ENCODE measurements at places on chromosomes 6 and 20.
A peak's percentile ranks its signal among the peaks of the same experiment; 100 is the strongest.

DNA sequence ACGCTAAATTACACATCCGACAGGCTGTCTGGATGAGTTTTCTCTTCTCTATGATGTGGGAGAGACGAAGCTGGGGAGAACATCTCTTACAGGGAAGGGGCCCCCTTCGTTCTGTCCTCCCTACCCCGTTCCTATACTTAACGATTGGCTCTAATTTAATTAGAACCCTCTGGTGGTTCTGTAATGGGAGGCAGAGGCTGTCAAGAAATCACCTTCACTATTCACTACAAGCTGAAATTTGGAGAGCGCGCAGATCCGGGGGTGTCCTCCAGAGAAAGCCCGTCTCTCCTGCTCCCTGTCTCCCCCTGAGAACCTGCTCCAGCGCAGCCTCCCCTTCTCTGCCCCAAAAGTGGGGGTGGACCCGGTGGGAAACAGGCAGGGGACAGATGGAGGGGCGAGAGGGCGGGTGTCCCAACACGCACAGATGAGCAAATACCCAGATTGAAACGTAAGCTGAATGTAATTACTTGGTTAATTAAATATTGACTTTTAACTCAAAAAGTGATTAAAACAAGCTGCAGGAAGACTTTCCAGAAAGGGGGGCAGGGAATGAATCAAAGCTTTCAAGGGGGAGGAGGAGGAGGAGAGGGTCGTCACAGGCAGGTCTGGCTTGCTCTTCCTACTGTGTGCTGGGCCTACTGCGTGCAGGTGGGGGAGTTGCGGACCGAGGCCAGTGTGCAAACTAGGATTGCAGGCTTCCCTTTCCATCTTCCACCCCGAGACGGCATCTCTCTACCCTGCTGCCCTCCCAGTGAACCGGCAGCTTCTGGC, 1.3 kb downstream of the SULF2 start:
- no peak for DNase-seq

DNA sequence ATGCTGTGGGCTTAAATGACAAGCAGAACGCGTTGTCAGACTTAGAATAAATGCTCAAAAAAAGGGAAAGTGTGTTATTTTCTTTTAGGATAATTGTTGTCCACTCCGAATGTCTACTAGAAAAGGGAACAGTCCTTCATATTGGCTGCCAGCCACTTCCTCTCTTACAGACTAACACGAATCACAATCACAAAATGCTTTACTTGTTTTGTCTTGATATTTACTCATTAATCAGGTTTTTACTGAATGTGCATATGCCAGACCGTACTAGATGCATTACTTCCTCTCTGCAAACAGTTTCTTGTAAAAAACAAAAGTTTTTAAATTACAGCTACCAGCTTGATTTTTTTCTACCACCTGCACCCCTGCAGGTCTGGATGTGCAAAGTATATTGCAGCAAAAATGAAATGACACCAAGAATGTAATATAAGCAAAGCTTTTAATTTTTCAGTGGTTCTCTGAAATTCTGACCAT, 821 bp downstream of the DHX35 start:
- no peak for DNase-seq

DNA sequence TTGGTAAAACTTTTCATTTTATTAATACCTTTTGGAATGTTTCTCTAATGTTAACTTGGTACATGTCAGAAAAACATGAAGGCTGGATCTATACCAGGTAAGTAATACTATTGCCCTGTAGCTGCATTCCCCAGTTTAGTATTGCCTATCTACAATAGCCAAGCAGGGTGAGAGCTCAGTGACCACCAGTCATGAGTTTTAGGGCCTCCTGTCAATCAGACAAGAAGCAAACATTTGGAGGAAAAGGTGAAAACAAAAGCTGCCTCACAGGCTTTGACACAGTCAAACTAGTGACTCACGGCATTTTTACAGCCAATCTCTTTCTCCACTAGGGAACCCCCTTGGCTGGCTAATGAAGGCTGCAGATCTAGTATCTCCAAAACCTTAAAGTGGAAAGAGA, 9.5 kb upstream of the CDC5L start:
- no peak for DNase-seq

GRCh38 chr20:5100684-5101347, 18.9 kb downstream of the PCNA start:
- peak; percentile 79 for DNase-seq

DNA sequence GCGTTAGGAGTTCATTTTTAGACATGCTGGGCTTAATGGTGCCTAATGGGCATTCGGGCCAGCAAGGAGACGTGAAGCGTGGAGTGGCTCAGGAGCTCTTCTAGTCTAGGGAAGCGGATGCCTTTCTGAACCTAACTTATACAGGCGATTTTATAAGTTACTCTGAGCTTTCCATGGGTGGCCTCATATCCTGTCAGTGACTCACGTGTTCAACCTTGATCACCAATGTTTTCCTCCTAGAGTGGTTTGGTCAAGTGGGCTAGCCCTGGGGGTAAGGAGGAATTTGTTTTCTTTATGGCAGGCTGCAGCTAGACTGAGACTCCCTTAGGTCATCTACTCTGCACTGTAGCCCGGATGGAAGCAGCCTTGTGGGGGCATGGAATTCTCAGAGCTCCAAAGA, 52.1 kb downstream of the PLAGL1 start:
- DNase-seq, result no peak

DNA sequence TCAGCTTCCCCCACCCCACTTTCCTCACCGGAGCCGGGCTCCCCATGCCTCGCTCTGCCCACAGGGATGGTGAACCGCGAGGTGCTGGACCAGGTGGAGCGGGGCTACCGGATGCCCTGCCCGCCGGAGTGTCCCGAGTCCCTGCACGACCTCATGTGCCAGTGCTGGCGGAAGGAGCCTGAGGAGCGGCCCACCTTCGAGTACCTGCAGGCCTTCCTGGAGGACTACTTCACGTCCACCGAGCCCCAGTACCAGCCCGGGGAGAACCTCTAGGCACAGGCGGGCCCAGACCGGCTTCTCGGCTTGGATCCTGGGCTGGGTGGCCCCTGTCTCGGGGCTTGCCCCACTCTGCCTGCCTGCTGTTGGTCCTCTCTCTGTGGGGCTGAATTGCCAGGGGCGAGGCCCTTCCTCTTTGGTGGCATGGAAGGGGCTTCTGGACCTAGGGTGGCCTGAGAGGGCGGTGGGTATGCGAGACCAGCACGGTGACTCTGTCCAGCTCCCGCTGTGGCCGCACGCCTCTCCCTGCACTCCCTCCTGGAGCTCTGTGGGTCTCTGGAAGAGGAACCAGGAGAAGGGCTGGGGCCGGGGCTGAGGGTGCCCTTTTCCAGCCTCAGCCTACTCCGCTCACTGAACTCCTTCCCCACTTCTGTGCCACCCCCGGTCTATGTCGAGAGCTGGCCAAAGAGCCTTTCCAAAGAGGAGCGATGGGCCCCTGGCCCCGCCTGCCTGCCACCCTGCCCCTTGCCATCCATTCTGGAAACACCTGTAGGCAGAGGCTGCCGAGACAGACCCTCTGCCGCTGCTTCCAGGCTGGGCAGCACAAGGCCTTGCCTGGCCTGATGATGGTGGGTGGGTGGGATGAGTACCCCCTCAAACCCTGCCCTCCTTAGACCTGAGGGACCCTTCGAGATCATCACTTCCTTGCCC, 57.4 kb downstream of the SRC start:
- no peak for DNase-seq

DNA sequence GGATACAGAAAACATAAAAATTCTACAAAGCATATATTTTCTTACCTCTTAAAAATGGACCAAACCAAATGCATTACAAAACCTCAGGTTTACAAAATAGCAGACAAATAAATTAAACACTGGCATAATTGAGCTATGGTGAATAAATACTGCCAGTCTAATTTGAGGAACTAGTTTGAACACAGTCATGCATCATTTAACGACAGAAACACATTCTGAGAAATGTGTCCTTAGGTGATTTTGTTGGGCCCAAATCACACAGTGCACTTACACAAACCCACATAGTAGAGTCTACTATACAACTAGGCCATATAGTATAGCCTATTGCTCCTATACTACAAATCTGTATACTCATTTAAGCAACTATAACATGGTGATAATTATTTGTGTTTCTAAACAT, 215.6 kb downstream of the FOXC1 start:
- no peak for DNase-seq

Data from HT-29 (cell line).